D341Med (cell line): ENCODE measurements at places on chromosomes 7 and 10.
A peak's percentile ranks its signal among the peaks of the same experiment; 100 is the strongest.

DNA sequence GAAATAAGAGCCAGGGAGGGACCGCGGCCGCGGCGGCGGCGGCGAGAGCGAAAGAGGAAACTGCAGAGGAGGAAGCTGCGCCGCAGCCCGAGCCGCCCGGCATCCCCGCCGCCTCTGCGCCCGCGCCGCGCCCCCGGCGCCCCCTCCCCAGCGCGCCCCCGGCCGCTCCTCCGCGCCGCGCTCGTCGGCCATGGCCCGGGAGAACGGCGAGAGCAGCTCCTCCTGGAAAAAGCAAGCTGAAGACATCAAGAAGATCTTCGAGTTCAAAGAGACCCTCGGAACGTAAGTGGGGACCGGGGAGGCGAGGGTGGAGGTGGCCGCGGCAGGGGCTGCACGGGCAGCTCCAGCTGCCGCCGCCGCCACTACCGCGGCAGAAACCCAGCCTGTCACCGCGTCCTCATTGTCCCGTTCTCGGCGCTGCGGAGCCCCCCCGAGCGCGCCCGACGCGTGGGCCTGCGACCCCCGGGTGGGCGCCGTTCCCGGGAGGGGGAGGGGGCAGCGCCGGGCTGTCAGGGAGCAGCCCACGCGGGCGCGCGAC lies 351 bp downstream of the CAMK1D start:
- DNase-seq: no peak

GRCh38 chr10:88389456-88389855 lies 193.7 kb downstream of the RNLS start:
- no peak for DNase-seq

- DNase-seq: no peak
These were observed 468.0 kb upstream of the FZD8 start for GRCh38 chr10:36110097-36110496.

- no peak for DNase-seq
These were observed 35.9 kb downstream of the ZRANB1 start for GRCh38 chr10:124977648-124978375.

- DNase-seq: peak; percentile 93
These were observed 1.6 kb downstream of the HOXA3 start for GRCh38 chr7:27150568-27151340.

DNA sequence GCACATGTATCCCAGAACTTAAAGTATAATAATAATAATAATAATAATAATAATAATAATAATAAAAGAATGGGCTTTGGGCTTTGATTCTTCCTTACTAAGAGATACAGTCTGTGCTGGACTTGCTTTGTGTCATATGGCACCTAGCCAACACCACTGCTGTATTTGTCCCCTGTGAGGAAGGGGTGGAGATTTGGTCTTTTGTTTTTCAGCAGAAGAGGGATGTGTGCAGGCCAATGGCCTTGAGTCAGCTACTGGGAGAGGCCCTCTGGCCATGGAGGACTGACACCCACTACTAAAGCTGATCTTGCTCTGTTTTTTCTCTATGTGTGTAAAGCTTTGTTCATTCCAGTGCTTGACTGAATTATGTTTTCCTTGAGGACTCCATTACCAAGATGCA lies 573.0 kb upstream of the PCDH15 start:
- peak; percentile 18 for DNase-seq

DNA sequence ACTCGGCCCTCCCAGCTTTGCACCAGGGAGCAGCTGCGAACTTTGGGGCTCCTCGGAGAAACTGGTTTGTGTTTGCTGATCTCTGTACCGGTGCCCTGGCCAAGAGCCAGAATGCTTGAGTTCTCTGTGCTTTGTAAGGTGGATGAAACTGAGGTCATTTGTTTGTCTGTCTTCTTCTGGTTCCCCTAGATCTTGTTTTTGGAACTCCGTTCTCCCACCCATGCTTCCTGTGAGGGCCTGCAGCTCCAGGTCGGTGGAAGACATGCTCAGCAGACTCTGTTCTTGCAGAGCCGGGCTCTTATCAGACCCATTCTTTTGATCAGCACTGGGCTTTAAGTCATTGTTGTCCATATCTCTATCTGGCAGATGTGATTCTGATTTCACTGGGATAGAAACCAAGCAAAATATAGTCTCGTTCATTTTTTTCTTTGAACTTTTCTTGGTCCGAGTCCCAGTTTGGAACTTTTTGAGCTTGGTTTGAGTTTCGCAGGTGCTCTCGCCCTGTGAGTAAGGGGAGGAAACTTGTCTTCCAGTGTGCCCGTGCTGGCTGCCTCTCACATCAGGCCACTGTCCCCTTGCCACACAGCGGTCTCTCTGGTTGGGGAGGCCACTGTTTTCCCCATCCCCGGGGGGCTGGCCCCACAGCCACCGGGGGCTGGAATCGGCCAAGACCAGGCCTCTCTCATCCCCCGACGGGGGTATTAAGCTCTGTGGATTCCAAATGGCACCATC lies 31.2 kb downstream of the JCAD start:
- DNase-seq: no peak

DNA sequence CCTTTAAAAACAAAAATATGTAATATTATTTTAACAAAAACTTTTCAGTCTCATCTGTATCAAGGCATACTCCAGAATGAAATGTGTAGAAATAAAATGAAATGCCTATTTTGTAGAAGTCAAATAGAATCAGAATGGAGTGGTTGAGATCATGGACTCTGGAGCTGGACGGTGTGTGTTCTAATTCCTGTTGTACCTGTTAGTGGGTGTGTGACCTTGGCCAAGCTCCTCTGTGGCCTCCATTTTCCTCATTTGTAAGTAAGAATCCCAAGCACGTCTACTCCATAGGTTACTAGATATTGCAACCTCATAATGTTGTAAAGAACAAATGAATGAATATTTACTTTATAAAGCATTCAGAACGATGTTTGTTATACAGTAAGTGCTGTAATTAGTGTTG lies 74.9 kb downstream of the HDAC9 start:
- DNase-seq: no peak

GRCh38 chr10:62244785-62245467 lies 23.7 kb downstream of the RTKN2 start:
- peak; percentile 18 for DNase-seq

- DNase-seq: no peak
These were observed 92.8 kb downstream of the LCOR start for GRCh38 chr10:96924861-96925260.

DNA sequence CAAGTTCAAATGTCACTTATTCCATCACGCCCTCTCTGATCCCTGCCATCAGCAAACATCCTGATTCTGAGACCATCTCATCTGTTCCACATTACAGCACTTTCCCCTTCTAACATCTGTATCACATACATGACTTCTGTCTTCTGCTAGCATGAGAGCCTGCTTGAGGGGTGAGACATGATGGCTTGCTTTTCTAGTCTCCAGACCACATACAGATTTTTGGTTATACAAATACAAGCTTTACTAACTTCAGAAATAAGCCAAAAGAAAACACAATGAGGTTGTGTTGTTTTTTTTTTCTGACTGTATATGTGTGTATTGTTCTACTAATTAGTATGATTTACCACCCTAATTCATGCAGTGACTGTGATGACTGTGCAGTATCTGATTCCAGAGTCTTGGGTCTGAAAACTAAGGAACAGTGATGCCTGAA lies 34.3 kb downstream of the NAPEPLD start:
- DNase-seq: no peak

- DNase-seq: no peak
These were observed 35.0 kb upstream of the EIF4H start for GRCh38 chr7:74138945-74139843.

GRCh38 chr7:96789914-96790313 lies 80.3 kb upstream of the SEM1 start:
- no peak for DNase-seq

DNA sequence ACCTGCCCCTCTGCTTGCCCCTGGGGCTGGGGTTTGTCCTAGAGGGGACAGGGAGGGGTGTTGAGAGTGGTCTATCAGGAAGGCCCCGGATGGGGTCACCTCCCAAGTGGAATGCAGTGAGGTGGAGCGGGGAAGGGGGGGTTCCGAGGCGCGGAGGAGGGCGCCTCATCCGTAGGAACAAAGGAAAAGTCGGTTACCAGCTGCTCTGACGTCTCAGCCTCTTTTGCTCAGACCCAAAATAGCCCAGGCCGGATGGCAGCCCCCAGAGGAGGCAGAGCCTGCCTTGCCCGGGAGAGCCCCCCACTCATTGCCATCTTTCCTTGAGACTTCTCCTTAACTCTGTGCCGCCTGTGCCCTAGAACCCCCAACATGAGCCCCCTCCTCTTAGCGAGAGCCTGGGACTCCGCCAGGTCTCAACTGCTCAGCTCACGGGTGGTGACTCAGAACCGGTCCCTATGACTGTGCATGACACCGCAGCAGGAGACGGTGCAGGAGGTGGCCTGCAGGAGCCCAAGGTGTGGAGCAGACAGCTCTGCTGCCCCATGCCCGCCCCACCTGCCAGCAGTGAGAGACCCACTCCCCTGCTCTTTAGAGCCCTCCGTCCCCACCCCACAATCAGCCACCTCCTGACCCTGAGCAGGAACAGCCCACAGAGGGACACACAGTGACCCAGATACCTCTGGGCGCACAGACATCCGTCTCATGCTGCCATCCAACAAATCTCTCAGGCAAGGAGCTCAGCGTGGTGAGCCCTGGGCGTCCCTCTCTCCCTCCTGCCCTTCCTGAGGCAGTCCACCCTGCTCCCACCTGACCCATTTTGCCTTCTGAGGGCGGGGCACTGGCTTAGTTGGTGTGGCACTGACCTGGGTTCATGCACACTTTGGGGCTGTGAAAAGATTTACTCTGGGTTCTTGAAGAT lies 13.1 kb downstream of the STX1A start:
- peak; percentile 50 for DNase-seq

DNA sequence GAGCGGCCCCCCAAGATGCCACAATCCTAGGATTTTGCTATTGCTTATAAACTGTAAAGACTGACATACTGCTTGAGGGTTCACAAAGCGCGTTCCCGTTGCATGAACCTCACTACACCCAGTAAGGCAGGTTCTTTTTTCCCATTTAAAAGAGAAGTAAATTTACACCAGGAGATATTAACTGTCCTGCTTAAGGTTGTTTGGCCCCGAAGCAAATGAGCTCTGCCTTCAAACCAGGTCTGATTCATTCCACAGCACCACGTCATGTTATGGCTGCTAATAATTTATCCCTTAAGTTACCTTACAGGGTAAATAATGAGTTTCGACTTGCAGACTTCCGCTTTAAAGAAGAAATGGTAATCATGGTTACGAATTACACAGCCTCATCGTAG lies 559 bp upstream of the FKBP14 start:
- DNase-seq: no peak

- DNase-seq: no peak
These were observed 304.5 kb upstream of the FZD8 start for GRCh38 chr10:35946556-35946955.

- no peak for DNase-seq
These were observed 46.6 kb downstream of the LRRN3 start for GRCh38 chr7:111137296-111138192.

DNA sequence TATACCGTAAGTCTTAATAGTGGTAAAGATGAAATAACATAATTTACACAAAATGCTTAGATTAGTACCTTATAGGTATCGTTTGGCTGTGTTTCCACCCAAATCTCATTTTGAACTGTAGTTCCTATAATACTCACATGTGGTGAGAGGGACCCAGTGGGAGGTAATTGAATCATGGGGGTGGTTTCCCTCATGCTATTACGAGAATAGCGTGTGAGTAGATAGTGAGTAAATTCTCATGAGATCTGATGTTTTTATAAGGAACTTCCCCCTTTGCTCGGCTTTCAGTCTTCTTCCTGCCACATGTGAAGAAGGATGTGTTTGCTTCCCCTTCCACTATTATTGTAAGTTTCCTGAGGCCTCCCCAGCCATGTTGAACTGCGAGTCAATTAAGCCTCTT lies 426.3 kb upstream of the POT1 start:
- no peak for DNase-seq

- no peak for DNase-seq
These were observed 10.9 kb upstream of the KIAA1549 start for GRCh38 chr7:138992052-138992531.

DNA sequence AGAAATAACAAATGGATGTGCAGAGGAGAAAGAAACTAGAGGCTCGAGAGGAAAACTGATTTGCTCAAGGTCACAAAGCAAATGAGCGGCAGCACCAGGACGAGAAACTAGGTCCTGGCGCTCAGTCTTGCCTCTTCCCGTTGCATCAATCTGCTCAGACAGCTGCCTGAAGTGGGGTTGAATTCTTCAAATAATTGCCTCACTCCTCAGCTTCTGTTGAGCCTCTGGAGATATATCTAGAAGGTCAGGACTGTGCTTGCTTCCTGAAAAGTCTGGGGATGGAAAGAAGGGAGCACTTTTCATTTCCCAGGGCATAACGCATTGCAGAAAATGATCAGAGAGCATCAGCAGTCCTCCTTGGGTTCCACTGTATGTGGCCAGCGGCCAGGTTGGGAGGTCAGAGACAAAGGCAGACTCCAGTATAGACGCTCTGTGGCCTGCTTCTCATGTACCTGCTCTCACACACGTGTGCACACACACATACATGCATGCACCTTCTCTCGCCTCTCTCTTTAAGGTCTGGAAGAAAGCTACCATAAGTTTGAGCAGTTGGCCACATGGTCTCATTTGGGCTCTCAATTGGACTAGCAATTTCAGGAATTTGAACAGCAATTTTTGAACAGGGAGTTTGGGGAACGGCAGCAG lies 83.7 kb upstream of the DUSP5 start:
- no peak for DNase-seq

DNA sequence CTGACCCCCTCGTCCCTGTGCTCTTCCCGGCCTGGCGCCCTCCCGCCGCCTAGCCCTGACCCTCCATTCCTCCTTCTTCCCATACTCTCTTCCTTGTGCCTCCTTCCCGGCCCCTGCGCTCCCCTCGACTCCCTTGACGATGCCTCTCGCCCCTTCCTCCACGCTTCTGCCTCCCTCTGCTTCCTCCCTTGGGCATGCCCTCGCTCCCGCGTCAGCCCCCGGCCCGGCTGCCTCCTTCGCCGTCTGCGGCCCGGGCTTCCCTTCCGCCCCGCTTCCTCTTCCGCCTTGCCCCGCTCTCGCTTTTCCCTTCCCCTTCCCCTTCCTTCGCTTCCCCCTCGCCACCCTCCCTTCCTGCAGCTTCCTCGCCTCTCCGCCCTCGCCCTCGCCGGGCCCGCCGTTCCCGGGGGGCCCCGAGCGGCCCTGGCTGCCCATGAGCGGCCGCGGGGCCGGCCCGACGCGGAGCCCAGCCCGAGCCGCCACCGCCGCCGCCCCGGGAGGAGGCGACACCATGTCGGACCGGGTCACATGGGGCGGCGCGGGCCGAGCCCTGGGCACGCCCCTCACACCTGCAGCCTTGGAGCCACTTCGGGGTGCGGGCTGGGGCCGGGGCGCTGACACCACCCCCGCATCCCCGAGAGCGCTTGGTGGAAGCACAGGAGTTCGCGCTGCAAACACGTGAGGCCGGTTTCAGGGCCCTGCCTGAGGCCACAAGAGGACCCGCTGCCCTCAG lies at the start of gene FBXW4:
FBXW4 (minus strand) TSS at position 497 of the 730 bp plus-strand sequence; CDS start at position 432, 65 bp downstream.
- peak; percentile 69 for DNase-seq

GRCh38 chr10:90579602-90580242 lies 278.1 kb downstream of the HTR7 start:
- no peak for DNase-seq
